ENCODE measurements at places on chromosomes 13 and 19. TPM values are rescaled to one million over a fixed set of nuclear protein-coding genes. Genes with fewer than 3 reads are reported as not detected.
A peak's percentile ranks its signal among the peaks of the same experiment; 100 is the strongest.

The TPRX2 gene
- not detected for polyA plus RNA-seq

- DNase-seq, result peak; percentile 48
Observed at GRCh38 chr19:9060564-9061340, 26.1 kb upstream of the OR1M1 start.

GRCh38 chr13:100875392-100876043, 200.9 kb upstream of the TMTC4 start:
- DNase-seq, result no peak

GRCh38 chr13:106455190-106455589, 80.3 kb downstream of the EFNB2 start:
- DNase-seq, result no peak

DNA sequence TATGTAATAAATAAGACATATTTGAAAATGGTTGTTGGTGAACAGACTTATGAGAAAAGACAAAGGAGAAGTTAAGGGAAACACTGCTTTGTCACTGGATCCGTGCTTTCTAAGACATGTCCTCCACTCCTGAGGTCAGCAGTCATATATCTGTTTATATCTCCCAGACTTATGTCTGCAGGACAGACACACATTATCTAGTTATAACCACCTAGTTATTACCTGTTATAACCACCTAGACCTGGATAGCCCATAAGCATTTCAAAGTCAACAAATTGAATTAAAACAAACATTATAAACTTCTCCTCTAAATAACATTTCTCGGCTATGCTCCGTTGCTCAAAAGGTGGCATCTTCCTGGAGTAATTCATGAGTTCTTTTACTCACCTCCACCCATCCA, 96.4 kb downstream of the SPRY2 start:
- no peak for DNase-seq

The KLK13 gene
- 0.53 TPM for polyA plus RNA-seq

DNA sequence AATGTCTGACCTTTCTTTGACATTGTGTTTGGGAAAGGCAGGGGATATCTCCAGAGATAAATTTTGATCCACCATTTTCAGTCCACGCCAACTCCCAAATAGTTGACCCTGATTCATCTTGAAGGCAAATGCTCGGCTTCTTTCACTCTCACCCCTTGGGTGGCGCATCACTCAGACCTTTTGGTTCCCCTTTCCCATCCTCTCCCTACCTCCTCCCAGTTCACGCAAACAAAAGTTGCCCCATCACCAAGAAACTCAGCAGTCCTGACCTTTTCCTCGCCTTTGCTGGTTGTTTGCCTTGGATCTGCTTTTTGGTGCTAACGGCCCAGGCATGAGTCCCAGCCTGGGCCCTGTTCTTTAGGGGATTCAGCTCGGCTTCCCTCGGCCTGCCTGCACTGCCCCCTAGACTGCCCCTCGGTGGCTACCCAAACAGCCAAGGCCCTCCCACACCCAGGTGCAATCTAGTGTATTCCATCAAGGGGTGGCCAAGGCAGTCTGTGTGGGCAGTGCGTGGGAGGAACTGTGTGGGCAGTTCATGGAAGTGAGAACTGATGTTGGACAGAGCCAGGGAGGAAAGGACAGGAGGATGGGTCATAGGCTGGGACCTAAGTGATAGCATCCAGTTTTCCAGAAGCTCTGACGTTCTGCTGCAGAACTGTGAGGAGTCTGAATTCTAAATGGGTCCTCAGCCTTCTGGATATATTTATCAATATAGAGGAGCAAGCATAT, 255.7 kb downstream of the DLEU7 start:
- no peak for DNase-seq

DNA sequence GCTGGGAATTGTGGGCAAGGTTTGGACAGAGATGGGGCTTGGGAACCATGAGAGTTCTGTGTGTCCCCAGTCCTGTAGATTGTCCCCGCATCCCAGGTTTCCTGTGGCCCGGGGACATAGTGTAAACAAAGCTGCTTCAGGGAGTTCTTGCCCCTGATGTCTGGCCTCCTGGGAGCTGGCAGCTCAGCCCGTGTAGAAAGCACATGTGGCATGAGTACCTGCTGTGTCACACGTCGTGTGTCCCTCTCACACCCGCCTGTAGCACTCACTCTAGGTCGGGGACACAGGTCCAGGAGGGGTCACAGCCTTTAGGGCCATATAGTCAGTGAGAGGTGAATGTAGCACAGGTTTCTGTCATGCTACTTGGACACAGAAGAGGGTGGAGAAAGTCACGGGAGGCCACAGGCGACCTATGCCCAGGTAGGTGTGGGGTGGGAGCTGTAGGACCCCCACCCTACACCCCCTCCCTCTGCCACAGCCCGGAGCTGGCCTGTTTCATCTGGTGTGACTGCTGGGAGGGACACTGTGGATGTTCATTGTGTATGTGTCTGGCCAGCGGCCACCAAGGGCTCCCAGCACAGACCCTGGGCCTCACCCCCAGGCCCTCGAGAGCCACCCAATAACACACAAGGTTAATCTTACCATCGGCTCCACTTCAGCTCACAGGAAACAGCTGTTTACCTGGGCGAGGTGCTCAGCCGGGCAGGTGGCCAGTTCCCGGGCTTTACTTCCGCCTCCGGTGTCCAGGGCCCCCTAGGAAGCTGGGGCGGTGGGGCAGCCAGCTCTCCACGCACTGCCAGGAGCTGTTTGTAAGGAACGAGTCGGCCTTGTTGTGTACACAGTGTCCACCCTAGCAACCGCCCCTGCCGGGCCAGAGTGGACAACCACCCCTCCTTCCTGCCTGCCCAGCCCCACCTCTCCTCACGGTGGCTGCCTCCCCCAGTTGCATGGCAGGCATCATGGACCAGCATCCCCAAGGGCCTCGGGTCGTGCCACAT, 49.7 kb downstream of the COMP start:
- no peak for DNase-seq

DNA sequence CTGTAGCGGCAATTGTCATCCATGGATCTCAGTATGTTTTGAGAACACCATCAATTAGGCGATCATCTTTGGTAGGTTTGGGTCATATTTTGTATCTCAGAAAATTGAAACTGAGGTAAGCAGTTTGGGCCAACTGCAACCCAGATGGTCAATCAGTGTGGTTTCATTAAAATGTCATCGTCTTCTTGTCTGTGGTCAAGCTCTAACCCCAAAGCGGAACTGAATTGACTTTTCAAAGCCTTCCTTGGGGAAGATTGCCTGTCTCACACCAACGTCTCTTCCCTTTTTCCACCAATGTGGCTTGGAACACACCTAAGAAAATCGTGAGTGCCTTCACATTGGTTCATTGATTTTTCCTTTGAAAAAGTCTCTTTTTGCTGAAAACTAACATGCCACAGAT, 56.3 kb upstream of the UBAC2 start:
- no peak for DNase-seq

The CRX gene
- polyA plus RNA-seq, result 0.14 TPM

GRCh38 chr19:47707135-47707925, 5.9 kb upstream of the EHD2 start:
- DNase-seq, result peak; percentile 57

- DNase-seq, result no peak
Observed at GRCh38 chr13:22372261-22372660, 701.4 kb downstream of the FGF9 start.

DNA sequence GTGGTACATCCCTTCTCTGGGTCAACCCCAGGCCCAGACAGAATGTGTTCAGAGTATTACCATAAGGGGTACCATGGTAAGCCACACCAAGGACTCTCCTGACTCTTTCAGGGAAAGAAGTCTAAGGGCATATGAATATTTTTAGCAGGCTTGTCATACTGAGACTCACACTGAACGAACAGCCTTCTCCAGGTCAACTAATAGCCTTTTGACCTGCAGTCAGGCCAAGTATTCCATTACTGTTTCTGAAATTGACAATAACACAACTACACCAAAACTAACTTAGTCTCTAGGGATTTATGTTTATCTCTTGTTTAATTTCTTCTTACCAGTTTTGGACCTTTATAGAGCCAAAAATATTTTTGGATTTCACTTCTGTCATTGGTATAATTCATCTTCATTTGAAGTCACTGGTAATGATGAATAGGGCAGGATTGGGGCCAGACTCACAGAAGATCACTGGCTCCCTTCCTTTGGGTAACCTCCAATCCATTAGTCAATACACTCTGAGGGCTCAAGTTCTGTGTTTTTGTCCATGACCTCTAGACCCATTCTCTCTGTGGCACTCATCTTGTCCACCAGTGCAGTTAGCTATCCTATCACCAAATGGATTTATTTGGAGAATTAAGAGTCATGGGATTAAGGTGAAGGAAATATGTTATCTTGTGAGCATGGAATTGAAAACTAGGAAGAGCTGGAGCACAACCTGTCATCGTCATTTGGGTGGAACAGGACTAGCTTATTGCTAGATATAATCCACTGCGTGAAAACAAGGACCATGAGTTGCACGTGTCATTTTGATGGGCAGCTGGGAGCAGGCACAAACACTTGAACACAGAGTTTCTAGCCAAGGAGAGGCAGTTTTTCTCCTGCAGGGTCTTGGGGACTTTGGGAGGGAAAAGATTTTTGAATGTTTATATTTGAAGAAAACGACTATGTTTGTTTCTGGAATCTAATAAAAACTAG, 313.3 kb downstream of the DCLK1 start:
- DNase-seq, result no peak

DNA sequence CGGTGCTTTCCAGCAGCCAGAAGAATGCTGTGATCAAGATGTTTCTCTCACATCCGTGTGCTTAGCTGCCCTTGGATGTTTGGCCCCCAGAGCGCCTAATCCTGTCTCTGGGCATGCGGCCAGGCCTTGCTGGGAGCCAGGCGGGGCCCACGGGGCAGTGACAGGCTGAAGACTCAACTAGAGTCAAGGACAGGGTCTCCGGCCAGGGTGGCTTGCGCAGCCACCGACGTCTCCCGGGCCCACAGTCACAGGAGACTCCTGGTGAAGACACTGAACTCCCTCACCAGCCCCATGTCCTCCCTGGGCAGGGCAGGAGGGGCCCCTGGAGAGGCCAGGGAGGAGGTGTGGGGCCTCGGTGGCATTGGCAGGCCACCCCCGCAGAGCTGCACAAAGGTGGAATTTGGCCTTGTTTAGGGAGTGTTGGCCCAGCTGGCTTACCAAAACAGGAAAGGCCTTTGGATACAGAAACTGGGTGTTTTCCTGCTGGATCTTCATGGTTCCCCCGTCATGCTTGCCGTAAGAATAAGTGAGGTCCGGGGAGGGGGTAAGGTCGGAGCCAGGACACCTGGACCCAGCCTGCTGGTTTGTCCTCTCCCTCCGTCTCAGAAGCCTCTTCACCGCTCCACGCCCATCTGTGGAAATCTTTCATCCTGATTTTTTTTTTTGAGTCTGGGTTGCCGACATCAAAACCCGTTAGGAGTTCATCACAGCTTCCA, 10.0 kb upstream of the NDUFS7 start:
- DNase-seq, result no peak

- no peak for DNase-seq
Observed at GRCh38 chr19:3907626-3908265, 25.1 kb upstream of the NMRK2 start.

The C19orf81 gene
- polyA plus RNA-seq, result 6.7 TPM

DNA sequence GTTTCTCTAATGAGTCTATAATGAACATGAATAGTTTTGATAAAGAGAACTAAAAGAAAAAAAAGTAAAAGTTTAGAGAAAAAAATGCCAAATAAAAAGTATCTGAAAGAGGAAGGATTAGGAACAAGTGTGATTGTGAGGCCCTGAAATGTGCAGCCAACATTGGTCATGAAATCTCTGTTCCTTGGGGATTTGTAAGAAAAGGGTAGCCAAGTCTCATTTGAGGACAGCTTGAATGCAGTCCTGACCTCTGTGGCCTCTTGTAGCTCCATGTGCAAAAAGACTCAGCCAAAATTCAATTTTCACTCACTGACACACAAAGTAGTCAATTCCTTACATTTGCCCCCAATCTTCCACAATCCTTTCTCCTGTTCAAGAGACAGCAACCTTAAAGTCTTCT, 167.9 kb downstream of the KLF12 start:
- no peak for DNase-seq

The CPAMD8 gene
- polyA plus RNA-seq, result 53.0 TPM

- DNase-seq, result no peak
Observed at GRCh38 chr13:28220166-28220565, 81.8 kb downstream of the PAN3 start.

GRCh38 chr19:48378194-48378570, 13.2 kb downstream of the KDELR1 start:
- no peak for DNase-seq

DNA sequence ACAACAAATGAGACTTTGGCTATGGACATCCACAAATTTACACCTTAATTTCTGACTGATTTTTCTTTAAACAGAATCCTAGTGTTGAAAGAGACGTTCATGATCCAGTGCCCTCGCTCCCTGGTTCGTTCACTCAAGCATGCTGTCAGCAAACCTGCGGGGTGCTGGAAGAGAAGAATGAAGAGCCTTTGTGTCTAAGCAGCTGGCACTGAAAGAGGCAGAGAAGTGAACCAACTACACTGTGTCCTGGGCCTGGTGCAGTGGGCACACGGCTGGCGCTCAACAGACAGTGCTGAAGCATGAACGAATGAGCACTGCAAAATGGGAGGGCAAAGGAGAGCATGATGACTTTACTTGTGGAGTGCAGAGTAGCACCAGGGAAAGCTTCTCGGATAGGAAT, 46.8 kb downstream of the MIPEP start:
- DNase-seq, result no peak

The DLEU7 gene
- polyA plus RNA-seq, result 1.2 TPM

DNA sequence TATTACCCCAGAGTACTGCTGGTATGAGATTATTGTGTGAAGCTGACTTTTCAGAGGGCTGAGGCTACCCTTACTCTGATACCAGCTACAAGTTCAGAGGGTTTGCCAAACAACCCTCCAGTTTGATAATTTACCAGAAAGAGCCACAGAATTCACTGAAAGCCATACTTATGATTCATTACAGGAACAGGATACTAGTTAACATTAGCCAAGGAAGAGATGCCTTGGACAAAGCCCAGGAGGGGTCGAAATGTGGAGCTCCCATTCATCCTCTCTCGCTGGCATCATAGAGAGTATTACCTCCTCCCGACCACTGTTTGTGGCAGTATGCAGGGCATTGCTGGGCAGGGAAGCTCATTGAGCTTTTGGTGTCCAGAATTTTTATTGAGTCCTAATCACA, 364.3 kb downstream of the KCNRG start:
- no peak for DNase-seq

DNA sequence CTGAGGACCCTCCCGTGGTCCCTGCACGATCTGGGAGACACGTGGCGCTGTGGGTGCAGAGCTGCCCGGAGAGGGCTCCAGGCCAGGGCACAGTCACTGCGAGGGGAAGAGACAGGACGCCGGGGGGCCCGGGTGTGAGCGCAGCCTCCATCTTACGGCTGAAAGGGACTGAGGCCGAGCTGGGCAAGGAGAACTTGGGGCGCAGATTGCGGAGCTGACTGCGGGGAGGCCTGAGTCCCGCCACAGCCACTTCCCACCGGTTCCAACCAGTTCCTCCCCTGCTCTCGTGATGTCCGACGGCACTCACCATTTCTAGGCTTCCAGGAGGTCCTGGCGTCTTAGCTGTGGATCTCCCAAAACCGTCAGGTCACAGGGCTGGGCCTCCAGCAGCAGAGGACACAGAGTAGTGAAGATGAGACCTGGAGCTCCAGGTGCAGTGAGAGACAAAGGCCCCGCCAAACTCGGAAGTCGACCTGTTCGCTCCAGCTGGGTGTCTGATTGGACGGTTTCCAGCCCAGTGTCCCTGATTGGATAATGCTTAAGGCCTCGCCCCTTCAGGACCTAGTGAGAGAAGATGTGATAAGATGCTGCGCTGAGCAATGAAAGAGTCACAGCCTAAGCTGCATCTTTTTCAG, 4.8 kb upstream of the ZNF253 start:
- peak; percentile 86 for DNase-seq

Data from renal pelvis (tissue), 12 donors.